ENCODE measurements at places on chromosomes 2 and 18. TPM values are rescaled to one million over a fixed set of nuclear protein-coding genes. Genes with fewer than 3 reads are reported as not detected.

GTF2A1L gene
- not detected for total RNA-seq

HOXD4 gene
- total RNA-seq: not detected

IL1F10 gene
- total RNA-seq: not detected

SLC39A6 gene
- 37.2 TPM for total RNA-seq

COL3A1 gene
- not detected for total RNA-seq

TUBA4B gene
- total RNA-seq: not detected

AGXT gene
- total RNA-seq: not detected

GLI2 gene
- 46.9 TPM for total RNA-seq

GCA gene
- 37.2 TPM for total RNA-seq

MYL12A gene
- total RNA-seq: 247 TPM
